ENCODE measurements at places on chromosomes 1 and 21.
A peak's percentile ranks its signal among the peaks of the same experiment; 100 is the strongest.

DNA sequence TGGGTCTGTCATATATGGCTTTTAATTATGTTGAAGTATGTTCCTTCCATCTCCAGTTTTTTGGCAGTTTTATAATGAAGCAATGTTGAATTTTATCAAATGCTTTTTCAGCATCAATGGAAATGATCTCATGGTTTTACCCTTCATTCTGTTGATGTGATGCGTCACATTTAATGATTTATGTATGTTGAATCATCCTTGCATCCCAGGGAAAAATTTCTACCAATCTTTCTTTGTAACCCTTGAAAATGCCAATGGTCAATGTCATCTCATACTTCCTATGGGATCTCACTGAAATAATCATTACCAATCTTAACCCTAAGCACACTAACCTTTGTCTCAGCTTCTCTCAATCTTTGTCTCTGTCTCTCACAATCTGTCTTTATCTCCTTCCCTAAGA is 1004.0 kb downstream of the KCNT2 start:
- peak; percentile 44 for DNase-seq

- no peak for DNase-seq
Observed at GRCh38 chr1:10768552-10768951, 27.9 kb downstream of the CASZ1 start.

DNA sequence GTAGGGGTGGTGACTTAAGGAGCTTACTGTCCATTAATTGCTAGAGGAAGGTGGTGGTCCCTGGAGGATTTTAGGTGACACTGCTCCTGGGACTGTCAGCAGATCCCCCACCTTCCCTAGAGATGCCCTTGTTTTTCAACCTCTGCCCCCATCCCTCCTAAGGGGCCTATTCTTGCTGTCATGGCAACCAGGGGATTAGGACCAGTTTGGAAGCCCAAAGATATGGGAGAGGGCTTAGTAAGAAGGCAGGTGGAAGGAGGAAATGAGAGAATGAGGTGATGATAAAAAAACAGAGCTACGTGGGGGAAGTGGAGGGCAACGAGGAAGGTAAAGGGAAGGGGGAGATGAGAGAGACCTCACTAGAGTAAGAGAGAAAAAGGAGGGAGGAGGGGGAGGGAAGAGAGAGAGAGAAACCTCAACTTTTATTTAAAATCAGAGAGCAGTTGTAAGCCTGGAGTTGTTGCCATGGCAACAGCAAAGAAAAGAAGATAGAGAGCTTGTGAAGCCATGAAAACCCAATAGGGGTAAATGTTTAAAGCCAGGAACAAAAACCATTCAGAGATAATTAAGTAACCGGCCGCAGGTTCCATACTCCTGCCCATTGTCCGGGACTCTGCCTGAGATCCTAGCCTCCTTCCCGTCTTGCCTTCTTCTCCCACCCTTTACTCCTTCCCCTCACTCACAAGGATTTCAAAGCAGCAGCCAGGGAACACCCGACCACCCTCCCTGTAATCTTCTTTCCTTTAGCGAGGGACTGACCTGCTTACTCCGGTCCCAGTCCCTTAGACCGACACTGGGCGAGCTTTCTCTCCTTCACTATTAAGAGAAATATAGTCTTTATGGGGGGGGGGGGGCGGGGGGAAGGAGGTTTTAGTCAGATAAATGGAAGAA is 20.6 kb downstream of the KIRREL1 start:
- DNase-seq = peak; percentile 71

- DNase-seq = no peak
Observed at GRCh38 chr1:172507741-172508140, 25.2 kb upstream of the SUCO start.

DNA sequence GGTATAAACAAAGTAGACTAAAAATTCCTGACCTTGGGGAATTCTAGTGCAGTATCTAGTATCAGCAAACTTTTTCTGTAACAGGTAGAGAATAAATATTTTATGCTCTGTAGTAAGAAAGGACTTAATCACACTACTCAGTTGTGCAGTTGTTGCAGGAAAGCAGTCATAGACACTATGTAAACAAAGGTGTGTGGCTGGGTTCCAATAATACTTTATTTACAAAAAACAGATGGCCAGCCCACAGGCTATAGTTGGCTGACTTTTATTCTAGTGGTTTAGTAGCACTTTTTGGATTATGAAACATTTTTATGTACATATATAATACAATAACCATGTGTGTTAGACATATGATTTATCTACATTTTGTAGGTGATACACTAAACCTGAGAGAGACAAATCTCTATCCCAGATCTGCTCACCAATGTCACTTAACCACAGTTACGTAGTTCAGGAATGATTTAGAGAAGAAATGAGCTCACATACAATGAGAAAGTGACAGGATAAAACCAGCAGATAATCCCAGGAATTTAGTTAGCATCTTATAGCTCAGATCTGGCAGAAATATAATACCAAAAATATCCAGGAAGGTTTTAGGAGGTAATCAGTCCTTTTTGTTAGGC is 56.1 kb downstream of the MIER1 start:
- peak; percentile 42 for DNase-seq

DNA sequence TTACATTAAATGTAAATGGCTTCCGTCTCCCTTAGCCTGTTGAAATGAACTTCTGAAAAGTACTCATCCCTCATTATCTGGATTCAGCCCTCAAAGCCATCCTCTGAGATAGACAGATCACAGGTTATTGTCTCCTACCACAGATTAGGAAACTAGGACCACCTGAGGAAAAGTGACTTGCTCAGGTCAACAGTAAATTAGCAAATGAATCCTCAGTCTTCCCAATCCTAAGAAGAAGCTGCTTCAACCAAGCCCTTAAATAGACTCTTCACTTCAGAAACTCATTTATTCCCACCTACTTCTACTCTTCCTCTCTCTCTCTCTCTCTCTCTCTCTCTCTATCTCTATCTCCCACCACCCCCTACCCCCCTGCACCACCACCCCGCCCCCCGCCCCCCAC is 152.3 kb downstream of the DMRTA2 start:
- no peak for DNase-seq

GRCh38 chr1:99328171-99328570 is 63.9 kb downstream of the PLPPR4 start:
- no peak for DNase-seq

GRCh38 chr1:8598060-8598724 is 219.2 kb downstream of the RERE start:
- peak; percentile 73 for DNase-seq

DNA sequence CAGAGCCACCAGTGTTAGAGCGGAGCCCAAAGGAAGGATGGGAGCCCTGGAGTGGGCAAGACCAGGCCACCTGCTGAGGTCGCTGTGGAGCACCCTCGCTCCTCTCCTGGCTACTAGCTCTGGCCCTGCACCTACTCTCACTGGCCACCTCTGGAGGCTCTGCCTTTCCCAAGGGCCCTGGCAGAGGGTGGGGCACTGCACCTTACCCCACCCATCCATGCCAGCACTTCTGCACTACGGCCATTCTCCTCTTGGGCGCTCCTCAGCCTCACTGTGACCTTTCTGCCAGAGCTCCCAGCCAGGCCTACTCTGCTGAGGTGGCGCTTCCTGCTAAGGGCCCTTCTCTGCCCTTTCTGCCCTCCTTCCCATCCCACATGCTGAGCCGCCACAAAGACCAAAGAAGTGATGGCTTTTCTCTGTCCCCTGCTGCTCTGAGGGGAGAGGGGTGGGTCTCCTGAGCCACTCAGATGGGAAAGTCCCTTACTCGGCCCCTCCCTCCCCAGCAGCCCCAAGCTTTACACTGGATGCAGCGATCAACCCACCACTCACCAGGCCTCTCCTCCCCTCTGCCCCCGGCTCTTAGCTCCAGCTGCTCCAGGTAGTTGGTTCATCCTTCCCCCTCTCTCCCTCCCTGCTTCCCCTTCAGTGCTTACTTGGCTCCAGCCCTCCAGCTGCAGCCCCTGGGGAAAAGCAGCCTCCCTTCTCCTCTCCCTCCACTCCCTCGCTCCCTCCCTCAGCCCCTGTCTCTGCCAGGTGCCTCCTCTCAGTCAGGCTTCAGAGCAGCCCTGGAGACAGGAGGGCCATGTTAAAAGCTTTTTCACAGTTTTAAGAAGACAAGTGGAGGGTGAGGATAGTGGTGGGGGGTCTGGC is 14.8 kb upstream of the TMEM222 start:
- DNase-seq = no peak

- DNase-seq = no peak
Observed at GRCh38 chr1:27435566-27436203, 43.3 kb downstream of the GPR3 start.

- no peak for DNase-seq
Observed at GRCh38 chr21:36602735-36603134, 96.2 kb upstream of the SIM2 start.

- DNase-seq = peak; percentile 71
Observed at GRCh38 chr1:78483903-78484302, 6.9 kb upstream of the PTGFR start.

GRCh38 chr1:7264101-7264500 is 478.8 kb downstream of the CAMTA1 start:
- DNase-seq = no peak

DNA sequence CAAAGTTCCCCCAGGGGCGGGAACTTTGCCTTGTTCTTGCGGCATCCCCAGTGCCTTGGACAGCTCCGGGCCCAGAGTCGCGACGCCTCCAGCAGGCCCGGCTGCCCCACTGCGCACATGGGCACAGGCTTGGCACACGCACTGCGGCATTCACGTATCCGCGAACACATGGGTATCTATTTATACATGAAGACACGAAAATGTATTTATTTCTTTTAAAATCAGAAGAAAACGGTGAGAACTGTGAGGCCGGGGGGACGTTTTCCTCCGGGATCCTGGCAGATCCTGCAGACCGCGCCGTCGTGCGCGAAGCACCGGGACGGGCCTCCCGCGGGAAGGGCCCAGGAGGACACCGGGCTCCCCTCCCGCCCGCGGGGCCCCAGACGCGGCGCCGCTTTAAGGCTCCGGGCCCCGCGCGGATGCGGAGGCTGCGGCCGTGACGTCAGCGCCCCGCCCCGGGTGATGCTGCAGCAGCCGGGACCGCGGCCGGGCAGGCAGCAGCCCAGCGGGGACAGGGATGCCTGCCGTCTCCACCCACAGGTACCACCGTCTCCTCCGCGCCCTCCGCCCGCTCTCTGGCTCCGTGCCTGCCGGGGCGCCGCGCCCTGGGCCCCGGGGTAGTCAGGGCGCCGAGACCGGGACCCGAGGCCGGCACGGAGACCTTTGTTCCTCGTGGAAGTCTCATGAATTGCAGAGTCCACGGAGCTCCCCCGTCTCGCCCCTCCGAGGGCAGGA is at the start of gene SLC45A1:
Gene SLC45A1, plus strand, starts transcription at position 468 of the 735 bp plus-strand sequence. CDS start 6,216 bp downstream, outside the sequence.
- peak; percentile 50 for DNase-seq

- DNase-seq = no peak
Observed at GRCh38 chr21:33368576-33368975, 34.6 kb upstream of the IFNGR2 start.

DNA sequence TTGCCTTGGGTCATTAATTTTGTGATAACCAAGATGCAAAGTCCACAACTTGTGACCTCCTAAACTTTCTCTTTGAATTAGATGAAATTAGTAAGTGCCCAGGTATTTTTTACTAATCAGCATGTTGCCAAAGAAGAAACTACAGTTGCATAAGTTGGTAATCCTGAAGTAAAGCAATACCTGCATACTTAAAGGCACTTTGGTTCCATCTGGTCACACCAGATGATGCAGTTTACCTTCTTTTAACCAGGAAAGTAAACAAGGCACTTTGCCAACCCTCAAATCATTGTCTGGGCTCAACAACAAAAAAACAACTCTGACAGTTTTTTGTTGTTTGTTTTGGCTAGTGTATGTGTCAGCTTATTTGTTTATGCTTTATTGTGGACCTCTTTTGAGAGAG is 55.5 kb upstream of the DYNLT5 start:
- DNase-seq = no peak

GRCh38 chr1:12144236-12144635 is 22.6 kb upstream of the TNFRSF1B start:
- DNase-seq = no peak

GRCh38 chr1:3453891-3454810 is at the start of gene ARHGEF16:
TSS of gene ARHGEF16 (plus strand) at chr1:3454665. CDS start at chr1:3463085, 8,420 bp downstream.
- DNase-seq = peak; percentile 11

- DNase-seq = no peak
Observed at GRCh38 chr21:25176637-25177412, 430.5 kb downstream of the MRPL39 start.

DNA sequence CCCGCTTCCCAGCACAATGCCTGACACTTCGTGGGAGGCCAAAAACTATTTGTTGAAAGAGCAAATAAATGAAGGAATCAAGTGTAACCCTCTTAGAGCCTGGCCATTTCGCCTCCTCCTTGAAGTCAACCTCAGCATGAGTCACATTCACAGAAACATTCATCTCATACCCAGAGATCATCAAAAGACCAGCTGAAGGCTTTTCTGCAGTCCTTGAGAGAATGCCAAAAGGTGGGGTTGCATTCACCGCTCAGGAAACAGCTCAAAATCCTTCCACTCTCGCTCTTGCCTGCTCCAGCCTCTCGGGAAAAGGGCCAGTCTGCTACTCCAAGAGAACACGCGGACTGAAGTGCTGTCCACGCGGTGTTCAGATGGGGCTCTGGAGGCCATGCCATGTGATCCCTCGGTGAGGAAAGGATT is 90.0 kb downstream of the VWA5B1 start:
- peak; percentile 97 for DNase-seq

DNA sequence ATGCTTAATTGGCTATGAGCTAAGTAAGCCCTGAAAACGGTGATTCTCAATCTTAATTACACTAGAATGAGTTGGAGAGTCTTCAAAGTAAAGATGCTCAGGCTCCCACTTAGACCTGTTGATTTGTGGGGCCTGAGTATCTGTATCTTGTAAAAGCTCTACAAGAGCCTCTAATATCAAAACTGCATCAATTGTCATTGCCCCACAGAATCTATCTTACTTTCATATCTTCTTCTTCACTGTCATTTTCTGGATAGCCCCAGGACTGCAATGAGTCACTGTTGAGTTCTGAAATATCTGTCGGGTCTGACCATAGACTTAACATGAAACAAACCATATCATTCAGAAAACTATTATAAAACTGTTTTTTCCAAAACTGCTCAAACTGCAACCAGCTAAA is 102.8 kb upstream of the SERTAD4 start:
- no peak for DNase-seq

DNA sequence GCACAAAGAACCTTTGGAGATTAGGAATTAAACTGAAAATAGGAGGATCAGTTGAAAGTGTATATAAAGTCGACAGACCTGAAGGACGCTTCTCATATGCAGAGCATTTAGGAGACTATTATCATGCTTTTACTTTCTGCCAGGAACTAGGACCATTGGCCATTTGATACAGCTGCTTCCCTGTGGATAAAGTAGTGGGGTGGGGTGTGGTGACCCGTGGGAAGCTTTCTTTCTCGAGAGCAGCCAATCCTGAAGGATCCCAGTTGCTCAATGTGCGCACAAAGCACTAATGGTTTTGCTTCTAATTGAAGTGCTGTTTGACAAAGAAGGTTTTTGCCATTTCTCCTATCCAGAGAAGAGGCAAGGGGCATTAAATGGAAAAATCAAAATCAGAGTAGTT is 14.9 kb upstream of the CD55 start:
- DNase-seq = no peak

Data from fibroblast of the aortic adventitia (primary cell).